Kidney capillary endothelial cell (primary cell): ENCODE measurements at places on chromosomes 6 and 20.

- DNase-seq = no peak
Measured at GRCh38 chr6:151539506-151540268, 45.9 kb downstream of the CCDC170 start.

- DNase-seq = no peak
Measured at GRCh38 chr6:119476554-119476953, 127.0 kb upstream of the MAN1A1 start.

DNA sequence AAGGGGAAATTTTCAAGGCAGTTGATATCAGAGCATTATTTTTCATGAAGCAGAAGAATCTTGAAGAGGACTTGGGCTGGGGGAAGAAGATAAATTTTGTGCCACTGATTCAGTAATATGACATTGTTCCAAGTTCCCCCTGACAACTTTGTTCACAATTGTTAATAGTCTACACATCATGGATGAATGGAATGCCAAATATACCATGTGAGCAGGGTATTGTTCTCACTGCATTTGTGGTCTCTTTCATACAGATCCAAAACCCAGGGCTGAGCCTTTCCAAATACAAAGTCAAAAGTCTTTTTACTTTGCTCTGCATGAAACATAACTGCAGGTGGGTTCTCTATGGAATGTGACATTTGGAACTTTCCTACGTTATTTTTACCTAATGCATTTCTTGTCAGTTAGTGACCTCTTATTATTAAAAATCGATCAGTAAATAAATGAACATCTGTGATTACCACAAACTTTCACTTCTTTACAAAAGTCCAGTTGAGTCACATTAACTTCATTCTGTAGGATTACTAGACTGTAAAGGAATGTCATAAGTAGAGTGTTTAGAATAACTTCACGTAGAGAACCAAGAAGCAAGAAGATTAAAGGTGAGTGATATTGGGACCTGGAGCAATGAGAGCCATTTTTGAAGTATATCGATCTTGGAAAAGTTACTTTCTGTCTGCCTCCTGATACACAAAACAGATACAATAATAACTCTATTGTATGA lies 100.9 kb downstream of the RCAN2 start:
- DNase-seq = no peak

GRCh38 chr6:127198549-127198948 lies 68.1 kb upstream of the RNF146 start:
- no peak for DNase-seq

DNA sequence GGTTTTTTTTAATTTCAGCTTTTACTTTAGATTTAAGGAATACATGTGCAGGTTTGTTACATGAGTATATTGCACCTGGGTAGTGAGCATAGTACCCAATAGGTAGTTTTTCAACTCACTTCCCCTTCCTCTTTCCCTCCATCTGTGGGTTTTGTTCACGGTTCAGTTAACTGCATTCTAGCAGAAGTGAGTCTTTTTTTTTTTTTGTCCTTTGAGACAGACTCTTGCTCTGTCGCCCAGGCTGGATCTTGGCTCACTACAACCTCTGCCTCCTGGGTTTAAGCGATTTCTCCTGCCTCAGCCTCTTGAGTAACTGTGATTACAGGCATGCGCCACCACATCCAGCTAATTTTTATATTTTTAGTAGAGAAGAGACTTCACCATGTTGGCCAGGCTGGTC lies 8.7 kb downstream of the UBR2 start:
- DNase-seq = no peak

GRCh38 chr6:157222201-157222981 lies 100.9 kb downstream of the TMEM242 start:
- DNase-seq = no peak

- no peak for DNase-seq
Measured at GRCh38 chr20:20358801-20359200, 9.1 kb upstream of the INSM1 start.

GRCh38 chr6:137903274-137903932 lies 36.3 kb downstream of the TNFAIP3 start:
- DNase-seq = no peak

DNA sequence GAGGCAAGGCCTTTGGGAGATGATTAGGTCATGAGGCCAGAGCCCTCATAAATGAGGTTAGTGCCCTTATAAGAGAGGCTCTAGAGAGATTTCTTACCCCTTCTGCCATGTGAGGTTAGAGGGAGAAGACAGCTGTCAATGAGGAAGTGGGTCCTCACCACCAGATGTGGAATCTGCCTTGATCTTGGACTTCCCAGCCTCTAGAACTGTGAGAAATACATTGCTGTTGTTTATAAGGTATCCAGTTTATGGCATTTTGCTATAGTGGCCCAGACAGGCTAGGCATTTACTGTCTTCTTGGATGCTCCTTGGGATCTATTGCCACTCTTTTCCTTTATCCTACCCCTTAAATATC lies 57.1 kb upstream of the CITED2 start:
- DNase-seq = no peak

GRCh38 chr6:80623066-80623815 lies 516.8 kb downstream of the BCKDHB start:
- no peak for DNase-seq

- DNase-seq = no peak
Measured at GRCh38 chr20:20561172-20561571, 151.3 kb downstream of the RALGAPA2 start.

DNA sequence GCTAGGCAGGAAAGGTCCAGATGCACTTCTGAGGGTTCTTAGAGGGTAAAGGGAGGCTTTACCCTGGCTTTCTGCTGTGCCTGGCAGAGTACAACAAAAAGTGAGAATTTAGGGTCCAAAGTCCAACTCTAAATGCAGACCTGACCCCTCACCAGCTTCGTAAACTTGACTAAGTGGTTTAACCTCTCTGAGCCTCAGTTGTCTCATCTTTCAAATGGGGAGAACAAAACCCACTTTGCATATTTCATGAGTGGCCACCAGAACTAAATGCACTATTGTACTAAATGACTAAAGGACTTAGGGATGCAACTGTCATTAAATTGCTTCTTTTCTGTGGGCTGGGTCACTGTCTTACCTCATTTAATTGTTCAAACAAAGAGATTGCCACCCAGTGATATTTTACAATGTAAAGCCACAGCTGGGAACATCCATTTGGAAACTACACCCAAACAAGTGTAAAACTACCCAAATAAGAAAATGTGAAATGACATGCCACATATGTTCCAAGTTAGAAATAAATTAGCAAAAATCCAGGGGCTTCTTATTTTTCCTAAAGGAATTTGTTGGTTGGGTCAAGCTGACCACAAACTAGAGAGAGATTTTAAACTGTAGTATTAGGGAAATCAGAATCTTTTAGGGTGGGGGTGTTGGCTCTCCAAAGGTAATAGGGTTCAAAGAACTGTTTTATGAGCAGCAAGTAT lies 48.3 kb upstream of the RIN2 start:
- DNase-seq = no peak

DNA sequence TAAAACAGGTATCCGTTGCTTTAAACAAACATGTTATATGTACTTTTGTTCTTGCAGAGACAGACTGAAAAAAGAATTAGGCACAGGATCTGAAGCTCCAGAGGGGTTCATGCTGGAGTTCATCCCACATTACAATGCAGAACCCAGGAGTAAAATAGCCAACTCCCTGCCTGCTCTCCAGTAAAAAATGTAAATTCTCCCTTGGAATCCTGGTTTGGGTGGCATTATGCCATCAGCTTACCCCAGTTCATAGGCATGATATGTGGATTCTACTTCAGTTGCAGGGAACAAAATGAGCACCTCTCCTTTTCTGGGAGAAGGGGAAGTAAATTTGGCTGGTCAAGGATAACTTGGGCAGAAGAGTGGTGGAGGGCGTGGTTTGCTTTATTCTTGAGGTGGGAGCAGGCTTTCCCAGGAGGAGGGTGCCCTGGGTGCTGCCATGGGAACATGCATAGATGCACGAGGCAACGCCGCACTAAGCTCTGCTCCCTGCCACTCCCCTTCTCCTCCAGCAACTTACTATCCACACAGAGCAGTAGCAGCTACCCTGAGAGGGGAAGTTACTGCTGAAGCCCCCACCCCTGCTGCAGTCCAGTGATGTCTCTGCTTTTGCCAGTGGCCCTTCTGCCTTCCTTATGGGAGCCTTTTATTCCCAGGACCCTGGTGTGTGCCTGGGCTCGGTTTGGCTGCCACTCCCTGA lies 71.6 kb upstream of the GLP1R start:
- DNase-seq = no peak

DNA sequence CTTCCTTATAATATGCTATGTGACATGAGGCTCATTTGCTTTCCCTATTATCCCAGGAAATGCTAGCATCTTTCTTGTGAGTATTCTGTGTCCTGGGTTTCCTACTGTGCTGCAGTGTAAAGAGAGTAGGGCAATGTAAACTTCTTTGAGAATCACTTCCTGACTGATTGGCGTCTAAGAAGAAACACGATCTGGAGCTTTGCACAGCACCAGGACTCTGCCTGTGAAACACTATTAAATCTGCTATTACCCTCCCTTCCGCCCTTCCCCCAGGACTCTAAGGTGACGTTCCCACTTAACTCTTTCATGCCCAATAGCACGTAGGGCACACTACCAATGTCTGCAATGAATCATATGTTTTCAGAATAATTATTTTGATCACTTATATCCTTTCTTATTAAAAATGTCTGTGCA lies 607.3 kb upstream of the CITED2 start:
- no peak for DNase-seq

DNA sequence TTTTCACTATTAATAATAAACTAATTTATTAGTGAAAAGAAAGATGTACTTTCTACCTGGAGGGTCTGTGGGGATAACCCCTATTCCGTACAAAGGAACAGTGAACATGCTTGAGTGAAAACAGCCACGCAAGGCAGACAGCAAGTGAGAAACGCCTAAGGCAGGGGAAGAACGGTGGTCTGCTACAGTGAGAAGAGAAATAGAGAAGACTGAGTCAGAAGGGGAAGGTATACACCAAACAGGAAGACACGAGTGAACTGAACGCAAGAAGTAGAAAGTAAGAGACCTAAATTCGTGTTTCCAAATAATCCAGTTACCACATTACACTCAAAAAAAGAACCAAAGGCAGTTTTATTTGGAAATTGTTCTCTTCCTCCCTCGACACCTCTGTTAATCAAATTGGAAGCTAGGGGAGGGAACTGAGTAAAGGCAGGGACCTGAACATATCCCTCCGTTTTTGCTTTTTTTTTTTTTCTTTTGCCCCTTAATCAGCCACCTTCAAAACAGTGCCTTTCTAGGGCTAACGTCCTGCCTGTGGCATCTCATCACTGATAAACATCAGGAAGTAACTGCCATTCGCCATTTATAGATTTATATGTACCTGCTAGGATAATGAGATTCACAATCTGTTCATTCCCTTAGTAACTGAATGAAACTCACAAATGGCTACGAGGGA lies 48.9 kb downstream of the ATXN1 start:
- DNase-seq = no peak

DNA sequence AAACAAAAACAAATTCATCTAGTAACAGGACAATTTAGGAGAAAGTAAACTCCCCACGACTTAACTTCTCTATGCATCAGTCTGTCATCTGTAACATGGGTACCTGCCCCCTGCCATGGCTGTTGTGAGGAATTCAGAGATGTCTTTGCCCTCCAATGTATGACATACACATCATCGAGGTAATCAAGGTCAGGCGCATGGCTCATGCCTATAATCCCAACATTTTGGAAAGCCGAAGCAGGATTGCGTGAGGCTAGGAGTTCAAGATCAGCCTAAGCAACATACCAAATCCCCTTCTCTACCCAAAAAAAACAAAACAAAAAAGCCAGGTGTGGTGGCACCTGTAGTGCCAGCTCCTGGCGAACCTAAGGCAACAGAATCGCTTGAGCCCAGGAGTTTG lies 9.0 kb downstream of the EEF1A1 start:
- no peak for DNase-seq

GRCh38 chr20:31577194-31577593 lies 27.9 kb upstream of the ID1 start:
- DNase-seq = no peak

DNA sequence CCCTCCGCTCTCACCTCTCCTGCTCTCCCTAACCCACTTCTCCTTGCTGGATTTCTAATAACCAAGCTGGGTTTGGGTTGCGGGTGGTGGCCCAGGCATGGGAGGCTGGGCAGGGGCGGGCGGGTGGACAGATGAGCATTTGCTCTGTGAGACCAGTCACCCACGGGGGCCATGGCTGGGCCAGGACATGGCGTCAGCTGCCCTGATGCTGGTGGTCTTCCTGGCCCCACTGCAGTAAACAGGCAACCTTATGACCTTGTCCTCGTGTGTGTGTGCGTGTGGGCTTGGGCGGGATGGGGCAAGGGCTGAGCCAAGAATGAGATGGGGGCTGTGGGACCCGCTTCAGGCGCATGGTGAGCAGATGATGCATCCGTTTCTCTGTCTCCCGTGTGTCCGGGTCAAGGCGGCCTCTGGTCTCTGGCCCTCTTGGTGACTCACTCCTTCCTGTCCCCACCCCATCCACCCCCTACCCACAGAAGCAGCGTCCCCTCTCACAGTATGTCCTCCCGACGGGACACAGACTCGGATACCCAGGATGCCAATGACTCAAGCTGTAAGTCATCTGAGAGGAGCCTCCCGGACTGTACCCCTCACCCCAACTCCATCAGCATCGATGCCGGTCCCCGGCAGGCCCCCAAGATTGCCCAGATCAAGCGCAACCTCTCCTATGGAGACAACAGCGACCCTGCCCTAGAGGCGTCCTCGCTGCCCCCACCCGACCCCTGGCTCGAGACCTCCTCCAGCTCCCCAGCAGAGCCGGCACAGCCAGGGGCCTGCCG lies 41.4 kb upstream of the MYL9 start:
- DNase-seq = peak; percentile 90

- DNase-seq = no peak
Measured at GRCh38 chr20:50038574-50038991, 55.8 kb downstream of the SNAI1 start.

GRCh38 chr6:15887491-15888461 lies 224.9 kb upstream of the DTNBP1 start:
- no peak for DNase-seq

DNA sequence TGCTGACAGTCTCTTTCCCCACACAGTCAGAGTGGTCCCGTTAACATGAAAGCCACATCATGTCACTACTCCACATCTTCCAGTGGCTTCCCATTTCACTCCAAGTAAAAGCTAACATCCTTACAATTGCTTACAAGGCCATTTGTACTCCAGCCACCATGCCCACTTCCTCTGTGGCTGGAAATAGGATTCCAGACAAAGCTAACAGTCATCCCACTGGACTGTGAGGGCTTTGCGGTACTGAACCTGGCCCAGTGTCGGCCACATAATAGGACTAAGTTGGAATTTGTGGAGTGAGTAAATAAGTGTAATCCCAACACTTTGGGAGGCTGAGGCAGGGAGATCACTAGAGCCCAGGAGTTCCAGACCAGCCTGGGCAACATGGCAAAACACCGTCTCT lies 10.9 kb downstream of the CCM2L start:
- DNase-seq = no peak
